Cardiac septum (tissue), 1 donor: ENCODE measurements at places on chromosomes 5 and 9. TPM values are rescaled to one million over a fixed set of nuclear protein-coding genes. Genes with fewer than 3 reads are reported as not detected.

DNA sequence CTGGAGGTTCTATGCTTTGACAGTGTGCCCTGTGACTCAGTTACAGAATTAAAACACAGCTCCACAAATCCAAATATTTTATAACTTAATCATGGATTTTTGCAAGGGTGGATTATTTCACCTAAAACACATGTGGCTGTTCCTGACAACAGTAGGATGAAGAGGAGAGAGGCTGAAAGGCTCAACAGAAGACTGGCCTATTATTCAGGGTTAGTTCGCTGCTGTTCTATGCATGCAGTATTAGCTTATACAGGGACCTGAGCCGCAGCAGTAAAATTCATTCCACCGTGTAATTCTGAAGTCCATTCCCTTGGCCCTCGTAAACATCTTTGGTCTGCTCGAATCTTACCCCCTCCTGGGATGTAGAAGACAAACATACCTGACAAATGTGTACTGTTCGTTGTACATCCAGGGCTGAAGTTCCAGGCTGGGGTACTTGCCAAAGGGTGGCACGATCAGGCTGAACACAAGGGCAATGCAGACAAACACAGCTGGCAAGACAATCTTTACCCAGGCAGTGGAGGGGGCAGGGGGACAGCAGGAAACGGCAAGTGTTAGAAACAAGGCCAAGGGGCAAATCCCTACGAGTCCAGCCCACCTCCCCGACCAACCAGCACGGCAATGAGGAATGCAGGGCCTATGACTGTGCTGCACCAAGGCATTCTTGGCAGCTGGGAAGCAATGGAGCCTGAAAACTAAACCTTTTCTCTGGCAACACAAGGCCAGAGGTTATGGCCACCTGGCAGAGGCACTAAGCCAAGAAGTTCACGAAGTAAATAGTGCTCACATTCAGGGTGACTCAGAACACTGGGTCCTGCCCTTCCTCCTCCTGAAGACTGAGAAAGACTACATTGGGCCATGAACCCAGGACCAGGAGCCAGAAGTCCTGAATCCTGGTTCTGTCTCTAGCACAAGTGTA is 46.8 kb downstream of the NIPSNAP3B start:
- no peak for DNase-seq

DNA sequence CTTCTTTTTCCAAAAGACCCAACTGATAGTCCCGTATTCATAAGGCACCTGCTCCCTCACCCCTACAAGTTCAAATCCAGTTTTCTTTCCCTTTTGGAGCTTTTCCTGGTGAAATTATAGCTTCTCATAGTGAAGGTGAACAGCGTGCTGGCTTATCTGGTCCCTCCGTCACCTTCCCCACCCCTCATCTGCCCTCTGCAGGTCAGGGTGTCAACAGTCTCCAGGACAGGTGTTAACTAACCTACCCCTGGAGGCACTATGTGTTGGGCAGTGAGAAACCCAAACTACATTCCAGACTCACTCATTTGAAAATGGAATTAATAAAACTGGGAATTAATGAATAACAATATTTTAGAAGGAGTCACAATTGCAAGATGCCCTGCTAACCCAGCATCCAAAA is 109.0 kb upstream of the TAS2R1 start:
- no peak for DNase-seq

- peak; percentile 99 for DNase-seq
These were observed 507 bp upstream of the TENT4A start for GRCh38 chr5:6712577-6713273.

- DNase-seq: no peak
These were observed 110.3 kb upstream of the NFIB start for GRCh38 chr9:14424289-14424688.

DNA sequence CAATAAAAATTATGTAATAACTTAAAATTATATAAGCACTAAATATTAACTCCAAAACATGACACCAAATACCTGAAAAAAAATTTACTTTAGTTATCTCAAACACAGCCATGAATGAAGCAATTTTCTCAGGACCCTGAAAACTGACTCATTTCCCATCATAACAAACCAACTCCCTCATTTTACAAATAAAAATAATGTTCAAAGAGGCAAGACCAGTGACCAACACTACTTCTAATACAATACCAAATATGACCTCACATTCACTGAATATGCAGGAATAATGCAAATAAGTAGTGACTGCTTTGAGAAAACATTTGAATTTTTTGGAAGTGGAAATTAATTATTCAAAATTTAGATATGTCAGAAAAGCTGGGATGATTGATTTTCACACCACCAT is 21.6 kb downstream of the FBLL1 start:
- DNase-seq: no peak

GRCh38 chr9:128098297-128099230 is 29.0 kb downstream of the PTGES2 start:
- DNase-seq: peak; percentile 93

DNA sequence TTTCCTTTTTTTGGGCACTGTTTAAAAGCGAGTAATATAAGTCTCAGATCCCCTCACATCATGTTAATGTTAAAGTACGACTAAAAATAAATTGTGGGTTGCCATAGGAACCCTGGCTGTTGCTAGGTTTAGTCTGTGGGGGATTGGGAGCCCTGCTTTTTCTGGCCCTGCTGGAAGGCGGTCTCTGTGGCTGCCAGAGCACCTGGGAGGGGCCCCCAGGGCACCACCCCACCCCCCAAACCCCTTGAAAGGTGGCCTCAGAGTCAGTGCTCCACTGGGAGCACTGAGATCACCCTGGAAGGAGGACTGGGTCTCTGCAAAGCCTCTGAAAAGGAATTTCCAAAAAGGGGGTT is 66.2 kb upstream of the NEURL1B start:
- DNase-seq: no peak

- DNase-seq: no peak
These were observed 30.8 kb upstream of the DNAH5 start for GRCh38 chr5:13975246-13975645.

- DNase-seq: no peak
These were observed 167.5 kb upstream of the KLF9 start for GRCh38 chr9:70581955-70582350.

DNA sequence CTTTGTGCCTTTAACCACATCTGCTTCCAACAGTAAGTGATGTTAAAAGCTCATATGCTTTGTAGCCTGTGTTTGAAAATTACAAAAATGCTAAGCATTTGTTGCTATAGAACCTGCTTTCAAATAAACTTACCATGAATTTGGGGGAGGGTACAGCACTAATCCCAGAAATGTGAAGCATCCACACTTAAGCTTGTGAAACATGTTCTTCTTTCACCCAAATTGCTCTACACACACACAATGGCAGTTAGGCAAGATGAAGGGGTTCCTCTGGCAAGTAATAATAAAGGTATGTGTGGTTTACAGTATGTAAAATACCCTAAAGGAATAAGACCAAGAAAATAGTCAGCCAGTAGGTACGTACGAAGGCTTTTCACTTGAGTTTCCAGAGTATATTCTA is 165.6 kb downstream of the SMARCA2 start:
- no peak for DNase-seq

GRCh38 chr5:11672385-11673085 is 231.7 kb downstream of the CTNND2 start:
- no peak for DNase-seq

DNA sequence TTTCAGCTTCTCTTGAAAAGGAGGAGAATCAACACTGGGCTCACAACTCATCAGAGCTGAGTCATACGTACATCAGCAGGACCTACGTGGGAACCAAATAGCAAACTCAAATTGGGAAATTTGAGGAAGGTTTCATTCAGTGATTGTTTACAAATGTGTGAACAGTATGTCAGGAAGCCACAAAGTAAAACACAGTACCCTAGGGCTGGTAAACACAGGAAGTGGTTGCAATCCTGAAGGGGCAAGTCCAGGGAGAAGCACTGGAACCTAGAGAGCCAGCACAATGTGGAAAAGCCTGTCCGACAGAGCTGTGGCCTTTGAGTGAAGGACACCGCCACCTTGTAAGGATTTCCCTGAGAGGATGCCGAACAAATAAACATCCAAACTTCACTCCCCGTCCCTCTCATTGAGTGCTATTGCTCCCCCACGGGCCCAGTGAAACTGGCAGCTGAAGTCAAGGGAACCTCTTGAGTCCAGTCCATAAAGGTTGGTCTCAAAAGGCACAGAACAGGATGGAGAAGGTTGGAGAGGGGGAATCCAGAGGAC is 26.7 kb upstream of the RICTOR start:
- DNase-seq: no peak

DNA sequence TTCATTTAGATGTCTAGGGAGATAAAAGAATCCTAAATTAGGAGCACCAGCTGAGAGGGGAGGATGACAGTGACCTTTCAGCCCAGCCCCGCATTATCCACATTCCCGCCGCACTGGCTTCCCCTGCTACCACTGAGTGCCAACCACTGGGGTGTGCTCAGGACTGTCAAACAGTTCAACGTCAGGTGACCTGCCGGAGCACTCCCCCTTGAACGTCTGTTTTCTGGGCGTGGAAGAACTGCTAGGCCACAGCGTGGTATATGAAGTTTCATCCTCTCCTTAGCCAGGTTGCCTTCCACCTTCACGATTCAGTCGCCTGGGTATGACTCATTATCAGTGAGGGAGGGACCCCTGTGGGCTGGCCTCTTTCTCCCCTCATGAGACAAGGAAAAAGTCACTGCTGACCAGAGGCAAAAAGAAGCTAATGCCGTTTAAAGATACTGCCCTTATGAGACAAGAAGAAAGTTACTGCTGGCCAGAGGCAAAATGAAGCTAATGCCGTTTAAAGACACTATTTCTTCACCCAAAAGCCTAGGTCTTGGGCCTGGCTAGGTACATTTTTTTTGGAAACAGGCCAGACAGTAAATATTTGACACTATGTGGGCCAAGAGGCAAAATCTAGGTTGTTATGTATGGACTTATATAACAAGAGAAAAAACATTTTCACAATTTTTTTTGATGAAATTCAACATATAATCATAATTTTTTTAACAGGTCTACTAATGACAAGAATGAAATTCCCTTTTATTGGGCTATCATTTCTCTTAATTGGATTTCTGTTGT is 4.6 kb downstream of the NMRK1 start:
- DNase-seq: no peak

GRCh38 chr9:108181441-108181840 is 674.3 kb downstream of the ACTL7B start:
- no peak for DNase-seq

- no peak for DNase-seq
These were observed 31.9 kb downstream of the OR2K2 start for GRCh38 chr9:111298111-111298510.

DNA sequence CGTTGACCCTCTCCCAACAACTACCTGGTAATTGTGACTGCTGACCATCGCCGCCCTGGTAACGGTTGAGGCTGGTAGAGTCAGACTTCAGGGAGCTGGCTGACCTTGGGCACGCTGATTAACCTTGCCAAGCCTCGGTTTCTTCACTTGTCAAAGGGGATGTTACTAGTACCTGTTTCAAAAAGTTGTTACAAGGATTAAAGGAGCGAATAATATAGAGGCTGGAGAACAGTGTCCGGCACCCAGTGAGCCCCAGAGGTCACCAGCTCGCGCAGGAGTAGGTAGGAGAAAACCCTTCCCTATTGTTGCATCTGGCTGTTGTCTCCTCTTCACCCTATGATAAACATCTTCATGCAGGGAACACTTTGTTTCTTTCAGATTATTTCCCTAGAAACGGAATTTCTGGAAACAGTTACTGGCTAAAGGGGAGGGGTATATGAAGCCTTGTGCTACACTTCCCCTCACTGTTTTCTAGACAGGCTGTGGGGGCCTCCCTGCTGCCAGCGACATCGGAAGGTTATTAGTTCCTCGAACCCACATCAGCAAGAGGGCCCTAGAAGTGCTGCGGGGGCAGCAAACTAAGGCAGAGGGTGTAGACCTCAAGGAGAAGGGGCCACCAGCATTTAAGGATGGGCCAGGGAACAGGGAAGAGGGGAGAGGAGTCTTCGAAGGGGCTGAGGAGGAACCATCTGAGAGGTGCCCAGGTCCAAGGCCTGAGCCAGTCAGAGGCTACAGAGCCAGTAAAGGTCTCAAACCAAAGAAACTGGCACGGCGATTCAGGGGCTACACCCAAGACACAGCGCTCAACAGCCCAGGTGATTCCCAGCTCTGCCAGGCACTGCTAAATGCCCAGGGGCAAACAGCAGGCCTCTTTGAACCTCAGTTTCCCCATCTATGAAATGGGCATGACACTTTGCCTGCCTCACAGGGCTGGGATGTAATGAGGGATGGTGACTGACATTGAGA is 37.6 kb downstream of the HRH2 start:
- DNase-seq: peak; percentile 57

- no peak for DNase-seq
These were observed 73.0 kb downstream of the MRPS27 start for GRCh38 chr5:72246954-72247442.

DNA sequence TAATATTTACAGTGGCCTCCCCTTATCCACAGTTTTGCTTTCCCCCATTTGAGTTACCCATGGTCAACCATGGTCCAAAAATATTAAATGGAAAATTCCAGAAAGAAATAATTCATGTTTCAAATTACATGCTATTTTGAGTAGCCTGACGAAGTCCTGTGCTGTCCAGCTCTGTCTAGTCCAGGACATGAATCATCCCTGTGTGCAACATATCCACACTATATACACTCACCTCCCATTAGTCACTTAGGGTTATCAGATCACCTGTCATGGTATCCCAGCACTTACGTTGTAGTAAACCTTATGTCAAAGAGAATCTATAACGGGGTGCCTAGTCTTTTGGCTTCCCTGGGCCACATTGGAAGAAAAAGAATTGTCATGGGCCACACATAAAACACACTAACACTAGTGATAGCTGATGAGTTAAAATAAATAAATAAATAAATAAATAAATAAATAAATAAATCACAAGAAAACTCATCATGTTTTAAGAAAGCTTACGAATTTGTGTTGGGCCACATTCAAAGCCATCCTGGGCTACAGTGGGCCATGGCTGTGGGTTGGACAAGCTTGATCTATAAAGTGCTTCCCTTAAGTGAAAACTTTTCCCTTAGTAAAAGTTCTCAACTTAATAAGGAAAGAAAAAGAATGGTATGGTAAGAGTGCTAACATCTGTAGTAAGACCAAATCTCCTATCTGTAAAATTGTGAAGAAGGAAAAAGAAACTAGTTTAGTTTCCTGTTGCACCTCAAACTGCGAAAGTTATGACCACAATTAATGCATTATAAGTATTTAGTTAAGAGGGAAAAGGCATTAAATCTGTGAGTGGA is 15.9 kb upstream of the OMD start:
- DNase-seq: no peak

DNA sequence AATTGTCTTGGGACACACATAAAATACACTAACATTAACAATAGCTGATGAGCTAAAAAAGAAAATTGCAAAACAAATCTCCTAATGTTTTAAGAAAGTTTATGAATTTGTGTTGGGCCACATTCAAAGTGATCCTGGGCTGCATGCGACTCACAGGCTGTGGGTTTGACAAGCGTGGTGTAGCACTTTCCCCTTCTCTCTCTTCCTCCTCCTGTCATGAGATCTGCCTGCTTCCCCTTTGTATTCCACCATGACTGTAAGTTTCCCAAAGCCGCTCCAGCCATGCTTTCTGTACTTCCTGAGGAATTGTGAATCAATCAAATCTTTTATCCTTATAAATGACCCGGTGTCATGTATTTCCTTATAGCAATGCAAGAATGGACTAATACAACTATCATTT is 178.0 kb downstream of the TLR4 start:
- no peak for DNase-seq

The SLC27A6 gene
- total RNA-seq: 64.4 TPM

The TRUB2 gene
- 30.7 TPM for total RNA-seq

The BTNL3 gene
- total RNA-seq: not detected

The DNAI1 gene
- total RNA-seq: 0.30 TPM

The FGFR4 gene
- total RNA-seq: 0.40 TPM

The DMRT1 gene
- total RNA-seq: not detected

The FGF10 gene
- 0.32 TPM for total RNA-seq

The DNLZ gene
- total RNA-seq: 34.1 TPM

The IL4 gene
- total RNA-seq: not detected

The MLLT3 gene
- 13.3 TPM for total RNA-seq

The IGFBPL1 gene
- total RNA-seq: 0.30 TPM

The TNIP1 gene
- total RNA-seq: 110 TPM

The DBH gene
- not detected for total RNA-seq
